Stimulated activated CD4-positive, alpha-beta T cell treated with anti-CD3 and anti-CD28 coated beads, Interleukin-1b, Interleukin-23, amount 100 ng/mL, for 1 hour (primary cell): ENCODE measurements at places on chromosomes 3 and 15.

DNA sequence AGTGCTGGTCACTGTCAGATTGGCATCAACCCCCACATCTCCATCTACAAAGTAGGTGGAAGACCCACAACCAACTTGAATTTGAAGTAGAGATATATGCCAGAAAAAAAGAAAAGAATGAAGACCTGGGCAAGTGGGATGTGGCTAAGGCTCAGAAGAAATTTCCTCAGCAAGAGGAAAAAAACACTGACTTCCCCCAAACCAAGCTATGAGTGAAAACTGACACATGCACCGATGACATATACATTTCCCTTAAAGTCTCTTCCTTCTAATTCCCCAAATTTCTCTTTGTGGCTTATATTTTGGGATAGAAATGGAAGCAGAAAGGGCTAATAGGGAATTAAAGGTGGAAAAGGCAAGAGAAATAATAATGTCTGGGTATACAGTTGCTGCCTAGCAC lies 59.0 kb downstream of the CYP19A1 start:
- no peak for DNase-seq

DNA sequence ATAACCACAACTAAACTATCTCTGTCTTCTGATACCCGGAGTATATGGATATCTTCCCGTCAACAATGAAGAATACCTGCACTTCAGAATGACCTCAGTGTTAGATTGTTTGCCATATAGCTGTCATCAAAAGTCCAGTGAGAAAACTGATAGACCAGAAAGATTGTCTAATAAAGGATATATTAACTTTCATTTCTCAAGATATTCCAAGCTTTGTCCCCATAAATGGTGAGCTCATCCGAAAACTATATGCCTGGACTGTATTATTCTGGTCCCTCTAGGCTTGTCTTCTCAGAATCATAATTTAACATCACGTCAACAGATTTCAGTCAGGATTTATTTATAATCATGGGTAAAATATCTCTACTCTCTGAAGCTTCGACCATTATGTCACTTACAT lies 100.5 kb downstream of the ATP8B4 start:
- DNase-seq, result no peak

DNA sequence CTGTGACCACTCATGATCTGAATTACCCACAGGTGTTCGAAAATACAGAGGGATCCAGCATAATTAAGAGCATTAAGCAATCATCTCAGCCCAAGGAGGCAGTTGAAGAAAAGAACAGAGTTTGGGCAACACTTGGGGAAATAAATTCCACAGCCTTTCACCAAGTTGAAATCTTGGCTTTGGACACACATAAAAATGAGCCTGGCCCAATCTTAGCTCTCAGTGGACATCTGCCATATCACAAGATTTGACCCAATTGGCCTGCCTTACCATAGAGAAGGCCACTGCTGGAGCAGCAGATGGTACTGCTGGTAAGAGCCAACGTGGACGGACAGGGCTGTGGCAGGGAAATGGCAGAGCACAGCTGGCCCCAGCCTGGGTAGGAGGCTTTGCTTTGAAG lies 13.0 kb downstream of the FOXP1 start:
- DNase-seq, result no peak

DNA sequence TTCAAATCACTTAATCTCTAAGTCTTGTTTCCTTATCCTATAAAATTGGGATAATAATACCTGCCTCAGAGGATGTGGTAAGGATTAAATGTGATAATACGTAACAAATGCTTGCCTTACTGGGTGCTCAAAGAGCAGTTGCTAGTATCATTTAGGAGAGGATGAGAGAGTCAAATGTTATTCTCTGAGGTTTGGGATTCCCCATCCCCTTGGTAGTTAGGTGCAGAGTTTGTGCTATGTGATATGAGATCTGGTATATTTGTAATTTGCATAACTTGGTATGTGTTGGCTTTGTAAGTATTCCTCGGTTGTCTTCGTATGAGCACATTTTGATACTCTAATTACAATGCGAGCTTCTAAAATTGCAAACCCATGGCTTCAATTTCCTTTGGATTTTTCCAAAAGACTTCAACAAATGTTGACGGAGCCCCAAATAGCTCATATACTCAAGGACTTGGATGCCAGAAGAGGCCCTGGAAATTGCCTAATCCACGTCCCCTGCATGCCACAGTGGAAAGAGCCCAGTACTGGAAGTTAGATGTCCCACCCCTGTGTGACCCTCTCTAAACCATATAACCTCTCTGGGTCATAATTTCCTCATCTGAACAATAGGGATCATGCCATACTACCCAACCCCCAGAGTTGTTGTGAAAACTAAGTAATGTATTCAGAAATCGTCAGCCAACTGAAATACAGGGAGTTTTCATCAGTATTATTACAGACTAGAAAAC lies 85.0 kb downstream of the FBN1 start:
- no peak for DNase-seq

DNA sequence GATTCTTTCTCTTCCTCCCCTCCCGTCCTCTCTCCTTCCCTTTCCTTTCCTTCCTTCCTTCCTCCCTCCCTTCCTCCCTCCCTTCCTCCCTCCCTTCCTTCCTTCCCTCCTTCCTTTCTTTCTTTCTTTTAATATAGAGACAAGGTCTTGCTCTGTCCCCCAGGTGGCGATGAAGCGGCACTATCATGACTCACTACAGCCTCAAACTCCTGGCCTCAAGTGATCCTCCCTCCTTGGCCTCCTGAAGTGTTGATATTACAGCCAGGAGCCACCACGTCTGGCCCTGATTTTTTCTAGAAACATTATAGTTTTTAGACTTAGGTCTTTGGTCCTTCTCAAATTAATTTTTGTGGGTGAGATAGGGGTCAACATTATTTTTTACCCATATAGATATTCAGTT lies 15.5 kb downstream of the GRM2 start:
- no peak for DNase-seq

DNA sequence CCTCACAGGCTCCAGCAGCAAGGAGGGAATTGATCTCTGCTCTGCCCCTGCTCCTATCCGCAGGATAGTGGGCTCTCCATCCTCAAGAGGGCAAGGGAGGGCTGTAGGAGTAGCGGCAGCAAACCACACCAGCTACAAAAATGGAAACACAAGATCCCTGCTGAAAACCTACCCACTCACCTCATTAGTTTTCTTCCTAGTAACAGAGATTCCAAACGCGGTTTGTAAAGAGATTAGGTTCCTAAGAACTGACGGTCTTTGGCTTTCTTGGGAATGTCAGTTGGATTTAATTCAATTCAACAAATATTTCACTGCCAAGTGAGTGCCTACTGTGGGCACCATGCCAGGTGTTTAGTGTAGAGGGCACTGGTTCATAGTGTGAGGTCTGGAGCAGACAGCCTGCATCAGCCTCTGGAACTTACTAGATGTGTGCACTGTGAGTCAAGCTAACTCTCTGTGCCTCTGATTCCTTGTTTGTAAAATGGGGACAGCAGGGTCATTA lies 84.7 kb downstream of the MRPL46 start:
- DNase-seq, result no peak

DNA sequence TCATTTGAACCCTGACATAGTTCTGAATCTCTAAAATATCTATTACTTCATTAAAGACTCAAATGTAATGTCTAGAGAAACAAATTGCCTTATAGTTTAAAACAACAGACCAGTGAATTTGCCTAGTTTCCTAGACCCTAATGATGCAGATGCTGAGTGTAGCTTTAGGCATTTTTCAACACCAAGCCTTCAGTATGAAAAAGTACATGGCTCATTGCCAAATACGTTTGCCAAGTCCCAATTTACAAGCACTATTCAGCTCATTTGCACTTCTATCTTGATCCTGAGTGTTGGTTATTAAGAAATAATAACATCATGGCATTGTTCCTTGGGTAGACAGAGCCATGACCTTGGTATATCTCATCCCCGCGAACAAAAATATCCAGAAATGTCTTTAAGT lies 46.8 kb downstream of the EOMES start:
- no peak for DNase-seq
